ENCODE measurements at places on chromosomes 7 and 10.

GRCh38 chr10:131109291-131109690 is 202.2 kb downstream of the TCERG1L start:
- DNase-seq = peak; percentile 65

DNA sequence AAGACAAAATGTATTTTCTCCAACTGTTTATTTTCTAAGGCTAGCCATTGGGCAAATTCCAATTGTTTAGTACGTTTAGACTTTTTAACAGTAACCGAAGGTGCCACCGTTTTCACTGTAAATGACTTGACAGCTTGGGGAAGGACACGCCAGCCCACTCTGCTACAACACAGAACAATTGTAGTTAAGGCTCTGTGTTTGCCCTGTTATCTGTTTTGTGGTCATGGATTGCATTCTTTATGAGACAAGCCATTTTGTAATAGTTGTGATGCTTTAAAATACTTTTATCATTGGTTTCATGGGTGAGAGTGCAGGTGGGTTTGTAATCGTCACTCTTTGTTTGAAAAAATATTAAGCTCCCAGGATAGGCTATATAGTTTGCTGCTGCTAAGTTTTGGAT is 6.6 kb upstream of the PITRM1 start:
- DNase-seq = no peak

DNA sequence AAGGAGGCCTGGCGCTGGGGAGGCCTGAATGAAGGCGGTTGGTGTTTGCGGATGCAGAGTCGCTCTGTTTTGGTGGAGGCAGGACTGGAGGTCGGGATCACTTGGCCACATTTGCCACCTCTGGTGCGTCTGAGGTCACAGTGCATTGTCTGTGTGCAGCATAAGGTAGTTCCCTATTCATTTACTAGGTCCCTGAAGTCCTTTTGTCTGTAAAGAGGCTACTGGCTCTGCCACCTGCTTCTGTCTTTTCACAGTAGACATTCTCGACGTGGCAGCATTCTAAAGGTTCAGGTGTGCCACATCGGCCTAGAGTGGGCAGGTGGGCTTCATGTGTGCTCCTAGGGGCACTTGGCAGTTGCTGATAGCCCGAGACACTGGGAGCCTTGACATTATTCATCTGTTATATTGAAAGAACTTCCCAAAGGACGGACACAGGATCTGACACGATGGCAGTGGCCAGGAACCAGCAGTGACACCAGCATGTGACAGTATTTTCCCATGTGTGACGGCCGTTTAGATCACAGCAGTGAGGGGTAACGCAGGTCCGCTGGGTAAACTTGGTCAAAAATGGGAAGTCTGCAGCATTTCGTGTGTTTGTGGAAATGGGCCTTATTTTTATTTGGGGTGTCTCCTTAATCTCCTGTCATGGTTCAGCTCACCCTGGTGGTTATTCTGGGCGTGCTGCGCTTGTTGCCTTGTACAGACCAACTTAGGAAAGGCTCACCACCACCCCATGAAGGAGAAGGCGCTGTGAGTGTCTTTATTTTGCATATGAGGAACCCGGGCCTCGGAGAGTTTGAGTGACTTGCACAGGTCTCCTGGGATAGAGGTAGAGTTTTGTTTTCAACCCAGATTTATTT is 5.9 kb downstream of the MGMT start:
- peak; percentile 46 for DNase-seq

GRCh38 chr7:2244404-2244995 is 2.5 kb downstream of the NUDT1 start:
- DNase-seq = no peak

DNA sequence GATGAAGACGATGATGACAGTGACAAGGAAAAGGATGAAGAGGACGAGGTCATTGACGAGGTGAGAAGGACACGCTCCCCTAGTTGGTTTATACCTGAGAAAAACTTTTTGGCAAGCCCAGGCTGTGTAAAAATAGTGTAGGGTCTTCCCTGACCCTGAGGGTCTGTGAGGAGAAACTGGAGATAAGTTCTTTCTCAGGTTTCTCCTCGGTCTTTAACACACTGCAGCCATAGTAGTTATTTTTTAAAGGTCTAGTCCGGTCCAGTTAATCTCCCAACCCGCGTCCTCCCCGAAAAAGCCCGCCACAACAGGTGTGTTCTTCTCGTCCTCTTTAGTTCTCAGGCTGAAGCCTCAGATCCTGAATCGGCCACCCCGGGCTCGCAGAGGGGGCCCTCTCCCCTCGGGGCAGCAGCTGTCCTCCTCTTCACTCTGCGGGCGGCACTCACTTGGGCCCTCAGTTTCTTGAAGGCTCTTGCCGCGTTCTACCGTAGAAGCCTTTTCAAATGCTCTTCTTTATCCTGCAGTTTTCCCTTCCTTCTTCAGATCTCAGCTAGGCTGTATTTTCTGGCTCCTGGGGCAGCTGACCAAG is 411 bp downstream of the BCCIP start:
- DNase-seq = peak; percentile 62
